DMS153 (cell line): ENCODE measurements at places on chromosomes 7 and 10.
A peak's percentile ranks its signal among the peaks of the same experiment; 100 is the strongest.

DNA sequence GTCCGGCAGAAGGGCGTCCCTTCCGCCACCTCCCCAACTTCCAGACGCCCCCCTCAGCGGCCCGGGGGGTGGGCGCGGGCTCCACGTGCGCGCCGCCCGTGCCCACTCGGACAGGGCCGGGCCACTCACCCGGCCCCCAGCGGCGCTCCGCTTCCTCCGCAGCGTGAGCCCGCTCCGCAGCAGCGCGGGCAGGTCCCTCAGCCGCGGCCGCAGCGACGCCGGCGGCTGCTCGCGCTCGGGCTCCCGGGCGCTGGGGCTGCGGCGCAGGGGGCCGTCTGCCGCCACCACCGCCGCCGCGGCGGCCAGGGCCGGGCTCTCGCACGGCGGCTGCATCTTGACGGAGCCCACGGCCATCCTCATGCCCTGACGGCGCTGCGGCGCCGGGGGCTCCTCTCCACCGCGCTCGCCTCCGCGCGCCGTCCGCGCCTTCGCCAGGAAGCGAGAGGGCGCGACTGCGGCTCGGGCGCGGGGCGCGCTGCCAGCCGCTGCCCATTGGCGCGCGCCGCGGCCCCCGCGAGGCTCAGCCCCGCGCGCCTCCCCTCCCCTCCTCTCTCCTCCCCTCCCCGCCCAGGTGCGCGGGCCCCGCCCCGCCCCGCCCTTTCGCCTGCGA is at the start of gene RAPGEF5:
TSS of gene RAPGEF5 (minus strand) at position 454 of the 610 bp plus-strand sequence. CDS start at position 360, 94 bp downstream.
- peak; percentile 50 for DNase-seq

GRCh38 chr10:74892839-74893238 is 66.4 kb downstream of the KAT6B start:
- DNase-seq = no peak

DNA sequence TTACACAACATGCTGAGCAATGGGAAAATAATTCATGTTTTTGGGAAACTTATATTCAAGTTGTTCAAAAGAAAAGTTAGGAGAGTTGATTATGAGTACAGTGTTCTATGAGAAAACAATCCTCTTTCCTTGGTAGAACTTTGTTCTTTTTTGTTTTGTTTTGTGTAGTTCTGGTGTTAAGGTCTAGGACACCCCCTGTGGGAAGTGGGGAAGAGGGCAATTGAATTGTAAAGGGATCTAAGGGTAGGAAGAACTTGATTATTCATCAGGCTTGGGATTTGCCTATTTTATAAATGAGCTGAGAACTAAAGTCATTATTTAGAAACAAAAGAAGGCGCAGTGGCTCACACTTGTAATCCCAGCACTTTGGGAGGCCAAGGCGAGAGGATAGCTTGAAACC is 25.9 kb upstream of the CDK13 start:
- DNase-seq = no peak

DNA sequence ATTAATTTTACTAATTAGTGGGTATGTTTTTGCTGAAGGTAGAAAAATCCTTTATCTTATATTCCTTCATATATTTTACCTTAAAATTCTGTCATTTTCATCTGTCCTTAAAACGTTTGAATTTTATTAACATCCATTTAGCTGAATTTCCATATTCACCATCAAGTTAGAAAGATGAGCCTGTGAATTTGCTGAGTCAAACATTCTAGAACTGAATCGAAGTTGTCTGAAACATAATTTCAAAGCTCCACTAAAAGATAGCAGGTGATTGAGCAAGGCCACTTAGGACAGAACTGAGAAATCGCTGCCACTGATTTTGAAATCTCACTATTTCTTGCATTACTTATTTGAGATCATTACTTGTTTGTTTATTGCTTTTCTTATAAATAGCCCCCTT is 17.5 kb downstream of the HGF start:
- DNase-seq = no peak

DNA sequence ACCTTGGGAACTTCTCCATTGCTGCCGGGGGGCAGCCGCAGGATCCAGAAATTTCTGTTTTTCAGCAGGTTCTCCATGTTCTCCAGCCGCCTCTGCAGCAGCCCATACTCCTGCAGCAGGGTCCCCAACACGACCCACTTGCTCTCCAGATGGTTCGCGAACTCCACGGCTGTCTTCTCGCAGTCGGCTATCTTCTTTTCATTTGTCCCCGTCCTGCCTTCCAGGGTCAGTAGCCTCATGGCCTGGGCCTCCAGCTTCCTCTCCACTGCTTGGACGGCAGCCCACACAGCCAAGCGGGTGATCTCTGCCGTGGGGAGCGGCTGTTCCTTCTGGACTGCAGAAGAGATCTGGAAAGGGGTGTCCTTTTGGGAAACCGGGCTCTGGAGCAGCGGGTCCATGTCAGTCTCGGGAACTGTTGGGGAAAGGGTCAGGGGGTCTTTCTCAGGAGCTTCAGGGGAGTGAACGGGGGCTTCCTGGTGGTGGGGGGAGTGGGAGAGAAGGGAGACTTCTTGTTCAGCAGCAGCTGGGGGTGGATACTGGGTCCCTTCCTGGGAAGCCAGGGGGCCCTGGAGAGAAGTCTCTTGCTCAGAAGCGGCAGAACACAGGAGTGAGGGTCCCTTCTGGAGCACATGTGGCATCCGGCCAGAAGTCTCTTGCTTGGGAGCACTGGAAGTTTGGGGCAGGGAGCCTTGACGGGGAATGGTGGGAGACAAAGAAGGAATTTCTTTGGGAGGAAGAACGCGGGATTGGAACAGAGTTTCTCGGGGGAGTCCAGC is 5.5 kb downstream of the ZNF777 start:
- no peak for DNase-seq

- DNase-seq = peak; percentile 35
Observed at GRCh38 chr7:150787321-150788281, 12.6 kb downstream of the TMEM176B start.

- DNase-seq = no peak
Observed at GRCh38 chr10:6008497-6009142, 31.3 kb upstream of the IL15RA start.

DNA sequence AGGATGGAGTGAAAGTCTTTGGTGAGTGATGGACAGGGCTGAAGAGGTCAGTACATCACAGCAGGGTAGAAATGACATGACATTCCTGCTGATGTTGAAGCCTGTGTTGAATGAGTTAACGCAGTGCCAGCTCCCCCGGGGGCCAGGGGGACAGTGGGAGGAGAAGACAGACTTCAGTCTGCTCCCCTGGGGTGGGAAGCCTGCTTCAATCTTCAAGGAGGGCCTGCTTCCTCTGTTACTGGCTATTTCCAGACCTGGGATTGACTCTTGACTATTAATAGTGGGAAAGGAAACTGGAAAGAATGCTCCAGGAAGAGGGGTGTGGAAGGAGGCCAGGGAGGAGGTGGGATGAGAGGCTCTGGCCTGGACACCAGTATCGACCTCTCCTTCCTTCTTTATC is 27.2 kb downstream of the PODXL start:
- no peak for DNase-seq
